ENCODE measurements at places on chromosomes 1 and 21.
A peak's percentile ranks its signal among the peaks of the same experiment; 100 is the strongest.

DNA sequence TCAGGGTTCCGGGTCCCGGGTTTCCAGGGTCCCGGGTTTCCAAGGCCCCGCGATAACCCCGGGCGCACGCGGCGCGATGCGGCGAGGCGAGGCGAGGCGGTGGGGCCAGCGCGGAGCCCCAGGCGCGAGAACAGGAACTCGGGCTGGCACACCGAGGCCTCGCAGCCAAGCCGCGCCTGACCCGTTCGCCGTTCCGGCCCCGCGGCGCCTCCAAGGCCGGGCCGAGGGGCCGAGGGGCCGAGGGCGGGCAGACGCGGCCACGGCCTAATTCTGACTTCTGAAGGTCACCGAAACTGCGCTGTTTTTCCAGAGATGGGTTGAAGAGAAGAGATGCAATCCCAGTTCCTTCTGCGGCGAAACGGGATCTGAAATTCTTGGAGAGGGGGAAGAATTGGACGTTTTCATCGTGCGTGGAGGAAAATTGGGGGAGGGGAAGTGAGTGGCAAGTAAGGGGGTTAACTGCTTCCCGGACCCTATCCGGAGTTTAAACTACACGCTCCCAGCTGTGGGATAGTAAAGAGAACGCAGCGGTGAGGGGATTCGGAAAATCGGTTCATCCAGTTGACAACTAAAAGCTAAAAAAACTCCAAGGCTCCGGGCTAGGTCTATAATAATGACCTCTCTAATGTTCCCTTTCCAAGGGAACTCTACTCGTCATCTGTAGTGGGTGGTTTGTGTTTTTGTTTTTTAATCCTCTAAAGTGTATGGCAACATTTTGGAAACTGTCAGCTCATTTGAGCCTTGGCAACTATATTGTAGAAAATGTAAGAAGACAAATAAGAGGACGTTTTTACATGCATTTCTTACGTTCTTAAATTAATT lies 8.2 kb downstream of the TBX15 start:
- no peak for DNase-seq

DNA sequence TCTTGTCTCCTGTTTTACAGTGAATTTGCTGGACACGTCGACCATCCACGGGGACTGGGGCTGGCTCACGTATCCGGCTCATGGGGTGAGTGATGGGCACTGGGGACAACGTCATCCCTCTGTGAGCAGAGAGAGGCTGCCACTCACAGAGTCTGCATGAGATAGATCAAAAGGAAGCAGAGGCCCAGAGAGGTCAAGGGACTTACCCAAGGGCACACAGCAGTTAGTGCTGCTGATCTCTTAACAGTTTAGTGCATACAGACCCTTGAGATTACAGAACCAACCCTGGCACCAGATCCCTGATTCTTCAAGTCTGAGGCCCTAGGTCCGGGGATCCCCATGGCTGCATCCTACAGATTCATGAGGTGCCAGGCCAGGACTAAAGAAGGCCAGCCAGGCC lies 6.0 kb downstream of the EPHA8 start:
- DNase-seq = no peak

- DNase-seq = no peak
Measured at GRCh38 chr1:178953034-178953433, 72.7 kb upstream of the FAM20B start.

- no peak for DNase-seq
Measured at GRCh38 chr1:34851431-34852105, 8.0 kb downstream of the SMIM12 start.

DNA sequence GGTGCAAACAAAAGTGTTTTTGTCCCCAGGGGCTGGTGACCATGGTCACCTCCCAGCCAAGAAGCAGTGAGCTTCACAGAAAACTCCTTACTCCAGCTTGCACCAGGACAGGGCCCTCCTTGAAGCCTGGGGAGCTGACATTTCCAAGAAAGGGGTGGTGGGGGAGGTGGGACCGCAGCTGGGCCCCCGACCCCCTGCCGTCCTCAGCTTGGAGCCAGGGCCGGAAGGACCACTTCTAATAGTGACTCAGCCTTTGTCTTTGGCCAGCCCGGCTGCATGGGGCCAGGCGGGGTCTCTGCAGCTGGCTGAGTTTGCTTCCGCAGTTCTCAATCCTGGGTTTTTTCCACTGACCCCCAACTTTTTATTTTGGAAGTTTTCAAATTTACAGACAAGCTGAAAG lies 136.5 kb upstream of the POU3F1 start:
- no peak for DNase-seq

- DNase-seq = peak; percentile 16
Measured at GRCh38 chr1:170530972-170531757, 801 bp upstream of the GORAB start.

GRCh38 chr21:36846631-36847030 lies 119.8 kb downstream of the HLCS start:
- DNase-seq = no peak

- no peak for DNase-seq
Measured at GRCh38 chr1:169882039-169882511, 11.6 kb downstream of the SCYL3 start.

DNA sequence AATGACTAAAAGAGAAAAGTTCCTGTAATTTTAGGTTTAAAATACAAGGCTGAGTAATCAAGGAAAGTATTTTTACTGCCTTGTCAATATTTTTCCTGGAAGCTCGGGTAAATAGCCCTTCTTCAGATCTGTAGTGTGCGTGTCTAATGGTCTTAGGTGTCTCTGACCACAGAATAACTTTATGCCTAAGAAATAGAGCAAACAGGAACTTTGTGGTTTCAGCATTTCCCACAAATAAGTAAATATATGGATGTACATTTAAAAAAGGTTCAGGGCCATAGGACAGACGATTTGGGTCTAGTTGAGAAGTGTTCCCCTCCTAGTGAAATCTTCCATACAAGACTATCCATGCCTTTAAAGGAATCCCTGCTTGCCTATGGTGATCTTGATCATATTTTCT lies 107.0 kb downstream of the ZC3H11B start:
- no peak for DNase-seq

- DNase-seq = no peak
Measured at GRCh38 chr21:17631195-17631594, 18.5 kb upstream of the BTG3 start.

DNA sequence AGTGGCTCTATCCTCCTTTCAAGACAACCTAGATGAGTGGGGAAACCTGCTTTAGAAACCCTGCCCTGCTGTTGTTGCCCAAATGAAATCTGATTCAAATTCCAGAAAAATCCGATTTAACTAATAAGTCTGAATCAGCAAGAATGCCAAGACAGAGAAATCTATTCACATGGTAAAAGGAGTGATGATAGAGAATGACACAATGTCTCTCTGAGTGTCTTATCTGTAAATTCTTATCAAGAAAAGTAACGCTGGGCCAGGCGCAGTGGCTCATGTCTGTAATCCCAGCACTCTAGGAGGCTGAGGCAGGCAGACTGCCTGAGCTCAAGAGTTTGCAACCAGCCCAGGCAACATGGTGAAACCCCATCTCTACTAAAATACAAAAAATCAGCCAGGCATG lies 13.7 kb upstream of the GUCA2A start:
- no peak for DNase-seq

- no peak for DNase-seq
Measured at GRCh38 chr1:100323419-100324106, 28.7 kb upstream of the CDC14A start.

Measured in CD4-positive, alpha-beta T cell (primary cell).